Mesenteric fat pad (tissue), 1 donor: ENCODE measurements at places on chromosomes 6 and 20.
A peak's percentile ranks its signal among the peaks of the same experiment; 100 is the strongest.

DNA sequence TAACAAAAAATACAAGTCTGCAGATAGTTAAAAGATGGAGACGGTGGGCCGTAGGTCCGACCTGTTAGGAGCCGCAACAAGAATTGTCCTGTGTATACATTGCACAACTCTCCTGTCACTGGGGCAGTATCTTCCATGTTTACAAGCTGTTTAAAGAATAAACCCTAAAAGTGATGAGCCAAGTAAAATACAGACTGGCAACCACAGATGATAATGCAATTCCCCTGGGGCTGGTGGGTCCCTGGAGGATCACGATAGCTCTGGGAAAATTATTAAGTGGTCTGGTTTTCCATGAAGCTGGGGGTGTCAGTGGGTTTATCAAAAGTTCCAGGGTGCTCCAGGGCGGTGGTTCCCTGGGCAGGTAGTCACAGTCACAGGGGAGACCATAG is 8.1 kb upstream of the FAM50B start:
- DNase-seq, result no peak

DNA sequence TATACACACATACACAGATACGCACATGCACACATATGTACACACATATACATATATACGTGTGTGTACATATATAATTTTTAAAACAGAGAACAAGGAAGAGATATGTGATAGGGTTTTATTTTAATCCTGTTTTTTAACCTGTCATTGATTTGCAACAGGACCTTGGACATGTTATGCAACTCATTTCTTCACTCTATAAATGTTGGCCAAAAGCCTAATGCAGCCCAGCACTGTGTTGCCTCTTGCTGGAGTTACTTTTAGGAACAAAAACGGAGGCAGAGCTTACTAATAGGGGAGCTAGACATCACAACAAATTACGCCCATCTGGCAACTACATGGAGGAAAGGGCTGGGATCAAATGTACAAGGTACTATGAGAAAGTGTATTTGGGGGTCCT is 179.9 kb upstream of the TAB2 start:
- DNase-seq, result no peak

GRCh38 chr6:39892490-39893129 is 41.7 kb downstream of the MOCS1 start:
- no peak for DNase-seq

DNA sequence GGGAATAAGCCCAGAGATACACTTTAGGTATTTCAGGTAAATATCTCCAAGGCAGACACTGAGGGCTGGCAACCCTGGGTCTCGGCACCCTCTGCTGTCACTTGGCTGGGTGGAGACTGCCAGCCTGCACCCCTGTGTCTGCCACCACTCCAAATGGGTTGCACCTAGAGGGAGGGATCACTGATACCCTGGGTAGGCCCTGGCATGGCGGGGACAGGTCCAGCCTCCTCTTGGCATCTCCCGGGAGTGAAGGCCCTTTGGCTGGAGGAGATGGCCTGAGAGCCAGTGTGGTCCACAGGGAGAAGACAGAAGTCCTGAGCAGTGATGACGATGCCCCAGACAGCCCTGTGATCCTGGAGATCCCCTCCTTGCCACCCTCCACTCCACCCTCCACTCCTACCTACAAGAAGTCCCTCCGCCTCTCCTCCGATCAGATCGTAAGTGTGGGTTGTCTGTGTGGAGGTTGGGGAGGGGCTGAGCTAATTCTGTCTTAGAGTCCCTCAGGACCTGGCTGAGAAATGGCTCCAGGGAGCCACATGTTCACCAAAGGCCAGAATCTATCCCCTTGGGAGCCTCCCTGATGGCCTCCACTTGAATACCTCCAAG is 10.9 kb downstream of the EMILIN3 start:
- DNase-seq, result no peak

DNA sequence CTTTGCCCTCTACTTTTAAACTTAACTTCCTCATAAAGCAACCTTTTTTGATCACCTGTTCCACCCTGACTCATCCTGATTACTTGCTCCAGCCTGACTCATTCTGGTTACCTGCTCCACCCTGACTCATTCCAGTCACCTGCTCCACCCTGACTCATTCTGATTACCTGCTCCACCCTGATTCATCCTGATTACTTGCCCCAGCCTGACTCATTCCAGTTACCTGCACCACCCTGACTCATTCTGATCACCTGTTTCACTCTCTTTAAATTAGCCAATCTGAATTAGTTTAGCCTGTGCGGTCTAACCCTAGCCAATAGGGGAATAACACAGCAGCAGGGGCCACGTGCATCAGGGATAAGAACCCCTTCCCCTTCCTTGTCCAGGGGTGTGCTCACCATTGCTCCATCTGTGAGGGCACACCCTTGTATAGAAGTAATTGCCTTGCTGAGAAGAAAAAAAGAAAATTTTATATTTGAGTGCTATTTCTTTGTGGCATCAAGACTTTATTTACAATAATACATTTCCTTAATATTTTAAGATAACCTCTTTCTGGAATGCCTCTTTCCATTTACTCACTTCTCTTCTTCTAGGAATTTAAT is 17.9 kb downstream of the HLA-G start:
- no peak for DNase-seq

GRCh38 chr20:44805979-44806620 is 4.2 kb downstream of the RIMS4 start:
- peak; percentile 77 for DNase-seq

DNA sequence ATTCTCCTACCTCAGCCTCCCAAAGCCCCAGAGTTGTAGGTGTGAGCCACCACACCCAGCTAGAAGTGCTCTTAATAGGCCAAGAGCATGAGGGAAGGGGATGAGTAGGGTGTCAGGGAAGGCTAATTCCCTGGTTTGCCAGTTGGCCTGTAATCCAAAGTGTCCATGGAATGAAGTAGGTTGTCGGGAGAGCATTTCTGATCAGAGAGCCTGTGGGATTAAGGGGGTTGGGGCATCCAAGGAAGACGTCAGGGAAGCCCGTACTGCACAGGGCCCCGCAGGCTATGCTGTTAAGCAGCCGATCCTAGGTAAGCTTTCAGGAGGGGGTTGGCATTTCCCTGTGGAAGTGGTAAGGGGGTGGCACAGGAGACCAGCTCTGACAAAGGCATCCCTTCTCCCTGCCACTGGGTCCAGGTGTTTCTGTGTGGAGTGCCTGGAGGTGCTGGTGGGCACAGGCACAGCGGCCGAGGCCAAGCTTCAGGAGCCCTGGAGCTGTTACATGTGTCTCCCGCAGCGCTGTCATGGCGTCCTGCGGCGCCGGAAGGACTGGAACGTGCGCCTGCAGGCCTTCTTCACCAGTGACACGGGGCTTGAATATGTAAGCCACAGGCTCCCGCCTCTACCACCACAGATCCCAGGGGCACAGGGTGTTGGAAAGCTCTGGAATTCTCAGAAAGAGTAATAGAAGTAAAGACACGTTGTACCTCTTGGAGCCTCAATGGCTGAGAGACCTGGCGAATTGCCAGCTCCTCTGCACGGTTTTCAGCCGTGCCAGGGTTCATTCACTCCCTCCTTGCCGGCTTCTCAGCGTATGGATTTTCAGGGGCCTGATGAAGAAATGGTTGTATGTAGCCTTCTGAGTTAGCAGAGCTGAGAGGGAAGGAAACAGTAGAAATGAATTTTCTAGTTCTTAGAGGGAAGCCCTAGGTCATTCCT is 21.4 kb upstream of the MAPRE1 start:
- DNase-seq, result no peak

GRCh38 chr20:63709149-63709527 is 1.3 kb downstream of the ZGPAT start:
- DNase-seq, result no peak

GRCh38 chr20:34880215-34880850 is 3.9 kb downstream of the ACSS2 start:
- DNase-seq, result peak; percentile 47

GRCh38 chr6:16684896-16685554 is 76.2 kb downstream of the ATXN1 start:
- DNase-seq, result no peak

DNA sequence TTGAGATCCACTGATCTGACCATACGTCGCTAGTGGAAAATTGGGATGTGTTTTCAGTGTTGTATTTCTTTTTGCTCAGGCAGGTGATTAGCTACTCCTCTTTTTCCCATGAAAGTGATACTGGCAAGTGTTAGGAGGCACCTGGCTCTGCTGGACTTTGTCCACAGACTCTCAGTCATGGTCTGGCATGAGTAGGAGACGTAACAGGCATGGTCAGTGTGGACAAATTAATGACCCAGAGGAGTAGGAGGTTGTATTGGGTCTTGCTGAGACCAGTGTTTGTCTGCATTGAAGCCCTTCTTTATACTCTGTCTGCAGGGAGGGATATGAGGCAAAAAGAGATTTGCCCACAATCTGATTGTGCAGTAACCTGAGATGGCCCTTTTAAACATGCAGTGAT is 178.7 kb downstream of the DTNBP1 start:
- no peak for DNase-seq

- DNase-seq, result no peak
Measured at GRCh38 chr6:145147981-145148749, 587.2 kb downstream of the EPM2A start.

DNA sequence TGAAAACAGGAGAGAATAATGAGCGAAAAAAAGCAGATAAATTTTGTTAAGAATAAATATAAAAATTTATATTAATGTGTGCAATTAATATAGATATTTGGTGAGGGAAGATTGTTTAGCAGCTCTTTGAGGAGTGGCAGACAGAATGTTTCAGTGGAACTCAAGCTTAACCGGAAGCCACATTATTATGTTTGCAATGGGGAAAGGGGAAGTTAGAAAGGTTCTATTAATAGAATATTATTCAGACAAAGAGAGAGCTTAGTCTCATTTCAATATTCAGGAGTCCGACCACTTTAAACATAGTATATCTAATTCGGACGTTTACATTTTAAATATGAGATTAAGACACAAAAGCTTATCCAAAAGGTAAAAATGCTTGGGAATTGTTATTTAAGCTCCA is 81.6 kb upstream of the KHDRBS2 start:
- no peak for DNase-seq

- no peak for DNase-seq
Measured at GRCh38 chr6:152952866-152953509, 29.9 kb downstream of the FBXO5 start.

GRCh38 chr6:41505122-41506049 is 40.8 kb upstream of the FOXP4 start:
- DNase-seq, result no peak

- DNase-seq, result no peak
Measured at GRCh38 chr6:45543298-45544235, 165.8 kb upstream of the SUPT3H start.

GRCh38 chr6:14489445-14489844 is 371.9 kb downstream of the CD83 start:
- no peak for DNase-seq

DNA sequence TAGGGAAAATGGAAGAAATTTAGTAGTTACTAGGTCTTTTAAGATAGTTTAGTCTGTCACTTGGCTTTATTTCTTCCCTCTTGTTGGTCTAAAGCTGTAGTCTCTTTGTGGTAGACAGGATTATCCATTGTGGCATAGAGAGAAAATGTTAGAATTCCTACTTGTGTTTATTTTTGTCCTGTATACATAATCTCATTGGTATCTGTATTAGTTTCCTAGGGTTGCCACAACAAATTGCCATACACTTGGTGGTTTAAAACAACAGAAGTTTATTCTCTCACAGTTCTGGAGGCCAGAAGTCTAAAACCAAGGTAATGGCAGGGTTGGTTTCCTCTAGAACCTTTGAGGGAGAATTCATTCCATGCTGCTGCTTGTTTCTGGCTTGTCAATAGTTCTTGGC is 119.4 kb downstream of the ZFAND3 start:
- DNase-seq, result no peak

DNA sequence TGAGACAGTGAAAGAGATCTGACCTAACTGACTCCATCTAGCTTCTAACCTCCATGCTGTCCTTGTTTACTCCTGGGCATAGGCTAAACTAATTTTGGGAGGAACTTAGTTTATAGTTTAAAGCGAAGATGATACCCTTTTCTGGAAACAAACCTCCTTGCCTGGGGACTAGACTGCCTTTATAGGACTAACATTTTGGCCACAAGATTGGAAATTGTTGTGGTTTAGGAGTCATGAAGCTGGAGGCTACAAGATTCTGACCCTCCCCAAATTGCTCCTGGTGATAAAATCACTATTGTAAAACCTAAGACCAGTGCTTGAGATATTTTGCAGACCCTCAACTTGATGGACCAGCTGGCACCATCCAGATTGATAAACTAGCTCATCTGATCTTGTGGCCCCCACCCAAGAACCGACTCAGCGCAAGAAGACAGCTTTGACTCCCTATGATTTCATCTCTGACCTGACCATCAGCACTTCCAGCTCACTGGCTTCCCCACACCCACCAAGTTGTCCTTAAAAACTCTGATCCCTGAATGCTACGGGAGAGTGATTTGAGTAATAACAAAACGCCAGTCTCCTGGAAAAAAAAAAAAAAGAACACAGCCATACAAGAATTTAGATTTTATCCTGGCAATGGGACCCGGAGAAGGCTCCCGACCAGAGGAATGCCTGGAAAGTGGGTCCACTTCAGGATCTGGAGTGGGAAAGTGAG is 63.0 kb downstream of the ABHD12 start:
- no peak for DNase-seq

GRCh38 chr6:35558571-35558970 is 45.9 kb upstream of the TULP1 start:
- peak; percentile 51 for DNase-seq

DNA sequence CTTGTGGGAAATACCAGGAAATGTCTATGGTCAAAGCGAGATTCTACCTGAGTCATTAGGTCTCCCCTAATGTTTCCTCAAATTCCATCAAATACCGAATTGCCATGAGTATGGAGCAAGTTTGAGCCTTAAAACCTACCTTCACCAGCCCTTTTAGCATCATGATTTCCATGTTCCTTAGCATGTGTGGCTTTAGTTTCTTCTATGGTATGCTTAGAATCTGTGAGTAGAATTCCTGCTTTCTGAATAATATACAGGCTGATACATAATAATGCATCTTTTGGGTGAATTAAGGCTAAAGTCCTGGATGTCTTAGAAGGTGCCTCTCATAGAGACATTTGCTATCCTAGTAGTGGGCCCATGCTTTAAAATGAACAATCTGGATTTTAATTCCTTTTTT is 32.0 kb downstream of the TSPYL4 start:
- no peak for DNase-seq

DNA sequence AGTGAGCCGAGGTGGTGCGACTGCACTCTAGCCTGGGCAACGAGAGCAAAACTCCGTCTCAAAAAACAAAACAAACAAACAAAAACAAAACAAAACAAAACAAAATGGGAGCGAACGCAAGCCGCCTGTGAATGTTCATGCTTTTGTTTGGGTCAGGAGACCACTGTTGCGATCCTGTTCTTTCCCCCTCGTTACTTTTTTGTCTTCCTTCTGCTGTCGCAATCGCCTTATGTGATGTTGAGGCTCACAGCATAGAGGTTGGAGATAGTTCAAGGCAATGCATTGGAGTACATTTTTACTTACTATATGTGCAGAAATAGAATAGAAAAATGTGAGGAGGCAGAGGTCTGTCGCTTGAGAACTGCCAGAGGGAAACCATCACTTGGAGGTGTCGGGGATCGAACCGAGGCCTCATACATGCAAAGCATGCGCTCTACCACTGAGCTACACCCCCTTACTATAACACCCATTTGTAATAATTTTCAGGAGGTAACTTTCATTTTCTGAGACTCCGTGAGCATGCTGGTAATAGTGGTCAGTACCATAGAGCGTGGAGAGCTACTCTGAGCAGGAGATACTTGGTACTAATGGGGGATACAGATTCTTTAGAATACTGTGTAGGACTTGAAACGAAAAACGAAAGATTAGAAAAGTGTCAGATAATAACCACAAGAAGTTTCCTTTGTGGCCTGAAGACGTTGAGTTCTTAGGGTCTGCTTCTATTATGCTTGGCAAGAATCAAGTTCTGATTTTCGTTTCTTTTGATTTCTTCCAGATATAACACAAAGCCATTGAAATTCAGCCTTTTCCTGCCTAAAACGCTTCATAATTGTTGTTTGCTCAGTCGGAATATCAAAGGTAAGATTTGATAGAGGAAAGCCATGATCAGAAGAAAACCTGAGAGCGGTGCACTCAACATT is 121.1 kb downstream of the TRIM27 start:
- DNase-seq, result no peak
